ENCODE measurements at places on chromosomes 7 and 10. TPM values are rescaled to one million over a fixed set of nuclear protein-coding genes. Genes with fewer than 3 reads are reported as not detected.

DNA sequence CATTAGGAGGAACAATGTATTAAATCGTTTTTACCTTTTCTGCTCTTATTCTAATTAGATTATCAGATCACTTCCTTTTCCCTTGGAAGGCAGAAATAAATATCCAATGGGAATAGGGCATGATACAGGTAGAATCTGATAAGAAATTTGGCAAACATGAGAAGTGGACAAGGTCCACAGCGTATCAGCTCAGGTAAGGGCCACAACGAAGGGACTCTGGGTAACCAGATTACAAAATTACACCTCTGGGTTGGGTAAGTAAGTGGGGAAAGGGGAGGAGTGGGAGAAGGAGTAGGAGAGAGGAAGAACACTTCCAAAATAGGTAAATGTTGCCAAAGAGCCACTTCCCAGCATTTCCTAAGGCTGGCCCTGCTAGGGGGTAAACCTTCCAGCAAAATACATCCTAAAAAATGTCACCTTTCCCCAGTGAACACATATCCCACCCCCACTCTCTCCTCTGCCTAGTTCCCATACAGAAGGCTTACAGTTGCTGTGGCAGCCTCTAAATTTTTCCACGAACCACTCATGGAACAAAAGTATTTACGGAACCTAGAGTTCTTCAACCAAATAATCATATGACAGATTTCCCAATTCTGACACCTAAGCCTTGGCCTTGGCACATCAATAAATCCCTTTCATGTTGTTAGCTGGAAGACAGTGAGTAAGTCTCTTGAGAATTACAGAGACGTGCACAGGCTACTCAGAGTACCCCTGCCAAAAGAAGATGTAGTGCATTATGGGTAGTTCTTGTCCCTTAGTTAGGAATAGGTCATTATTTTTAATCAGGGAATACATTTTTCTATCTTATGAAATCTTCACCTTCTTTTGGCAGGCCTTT, 51.5 kb upstream of the DLX6 start:
- no peak for DNase-seq

TAS2R41 gene
- not detected for total RNA-seq

GRCh38 chr7:100886142-100886935, 3.2 kb downstream of the UFSP1 start:
- DNase-seq = no peak

FAM241B gene
- total RNA-seq = 11.7 TPM

GRCh38 chr7:148232784-148233183, 357.8 kb upstream of the C7orf33 start:
- DNase-seq = no peak

DNA sequence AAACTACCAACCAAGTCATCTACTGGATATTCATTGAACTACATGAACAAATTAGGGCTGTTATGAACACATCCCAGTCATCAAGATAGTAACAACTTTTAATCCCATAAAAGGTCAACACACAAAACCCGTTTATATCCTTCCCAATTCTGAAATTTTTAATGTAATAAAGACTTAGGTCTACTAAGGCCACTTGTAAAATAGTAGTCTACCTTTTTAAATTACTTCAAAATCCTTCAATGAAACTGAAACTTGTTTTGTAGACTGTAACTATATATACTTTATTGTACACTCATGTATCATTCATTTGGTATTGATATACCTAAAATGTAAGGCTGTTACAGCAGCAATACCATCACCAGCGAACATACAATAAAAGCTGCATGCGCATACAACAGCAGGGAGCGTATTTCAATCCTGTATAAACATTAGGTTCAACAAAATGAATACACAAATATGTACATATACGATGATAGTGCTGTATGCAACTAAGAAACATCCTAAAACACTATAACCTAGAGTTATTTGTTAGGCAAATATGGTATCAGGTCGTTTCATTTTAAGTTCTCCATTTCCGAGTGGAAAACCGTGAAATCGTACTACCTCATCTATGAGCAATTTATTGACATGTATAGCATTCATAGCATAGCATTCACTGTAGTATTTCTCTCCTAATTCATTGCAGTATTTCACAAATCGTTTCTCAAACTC, 973 bp downstream of the ATAD1 start:
- no peak for DNase-seq

SOSTDC1 gene
- total RNA-seq = not detected

DNA sequence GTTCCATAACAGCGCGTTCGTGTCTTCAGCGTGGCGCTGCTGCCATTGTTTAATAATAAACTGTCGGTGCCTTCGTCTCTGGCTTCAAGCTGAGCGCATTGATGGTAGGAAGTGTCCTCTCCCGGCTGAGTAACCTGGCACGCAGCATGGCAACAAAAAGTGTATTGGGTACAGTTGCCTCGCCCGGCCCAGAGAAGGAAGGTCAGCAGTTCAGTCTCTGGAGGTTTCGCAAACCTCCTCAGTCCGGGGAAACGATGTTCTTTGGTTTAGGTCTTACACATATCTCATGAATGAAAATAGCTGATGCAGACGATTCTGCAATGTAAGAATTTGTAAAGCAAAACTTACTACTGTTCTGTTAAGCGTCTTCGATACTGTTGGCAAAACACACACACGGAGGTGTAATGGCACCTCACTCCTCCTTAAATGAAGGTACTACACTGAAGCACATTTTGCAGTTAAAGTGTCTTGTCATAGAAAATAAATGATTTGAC, 739 bp upstream of the CCDC186 start:
- DNase-seq = no peak

DNA sequence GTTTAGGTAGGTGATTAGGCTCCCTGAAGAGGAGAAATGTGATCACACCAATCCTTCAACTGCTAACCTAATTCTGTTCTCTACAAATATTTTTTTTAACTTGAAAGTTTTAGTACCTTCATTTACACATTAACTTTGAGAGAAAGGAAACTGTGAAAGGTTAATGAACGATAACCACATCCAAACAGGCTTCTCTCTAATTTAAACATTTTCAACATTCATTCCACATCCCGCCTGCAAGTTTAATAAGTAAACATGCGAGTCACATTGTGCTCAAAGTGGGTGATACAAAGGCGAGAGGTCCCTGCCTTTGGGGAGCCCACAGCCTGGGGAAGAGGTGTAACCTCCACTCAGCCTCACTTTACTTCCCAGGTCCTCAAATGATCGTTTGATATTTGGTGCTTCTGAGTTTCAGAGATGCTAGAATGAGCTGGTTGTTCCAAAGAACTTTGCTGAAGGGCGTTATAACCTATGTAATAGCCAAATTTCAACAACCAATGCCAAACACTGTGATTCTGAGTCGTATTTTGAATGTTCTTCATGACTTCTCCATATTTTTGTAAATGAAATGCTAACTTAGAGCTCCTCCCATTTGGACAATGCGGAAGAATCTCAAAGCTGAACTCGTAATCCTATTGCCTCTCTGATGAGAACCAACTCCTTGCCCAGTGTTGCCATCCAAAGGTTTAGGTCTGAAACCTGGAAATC, 47.5 kb downstream of the DENND2A start:
- DNase-seq = no peak

CYP26A1 gene
- total RNA-seq = not detected

CCDC3 gene
- not detected for total RNA-seq

SPDYE5 gene
- 0.14 TPM for total RNA-seq

OR6V1 gene
- not detected for total RNA-seq

- DNase-seq = no peak
These were observed 402.5 kb downstream of the RPS24 start for GRCh38 chr10:78436222-78436573.

PNLIPRP2 gene
- total RNA-seq = not detected

GRCh38 chr10:131312478-131312836, 936 bp upstream of the TCERG1L start:
- DNase-seq = no peak

DNA sequence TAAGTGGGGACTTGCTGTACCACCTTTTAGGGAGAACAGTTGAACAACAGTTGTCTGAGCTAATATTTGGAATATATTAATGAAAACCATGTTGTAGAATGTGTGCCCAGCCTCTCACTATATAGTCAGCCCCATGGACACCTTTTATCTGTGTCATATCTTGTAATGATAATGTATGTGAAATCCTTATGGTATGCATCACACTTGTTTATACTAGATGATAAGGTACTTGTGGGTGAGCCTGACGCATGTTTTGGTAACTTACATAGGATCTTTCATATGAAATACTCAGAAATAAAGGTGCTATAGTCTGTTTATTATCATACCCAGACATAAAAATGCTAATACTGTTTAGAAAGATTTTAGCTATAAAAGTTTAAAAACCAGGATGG, 32.8 kb downstream of the CAMK1D start:
- DNase-seq = no peak

- no peak for DNase-seq
These were observed 133.6 kb downstream of the TMEM26 start for GRCh38 chr10:61319386-61320256.

POLD2 gene
- 99.4 TPM for total RNA-seq

DNA sequence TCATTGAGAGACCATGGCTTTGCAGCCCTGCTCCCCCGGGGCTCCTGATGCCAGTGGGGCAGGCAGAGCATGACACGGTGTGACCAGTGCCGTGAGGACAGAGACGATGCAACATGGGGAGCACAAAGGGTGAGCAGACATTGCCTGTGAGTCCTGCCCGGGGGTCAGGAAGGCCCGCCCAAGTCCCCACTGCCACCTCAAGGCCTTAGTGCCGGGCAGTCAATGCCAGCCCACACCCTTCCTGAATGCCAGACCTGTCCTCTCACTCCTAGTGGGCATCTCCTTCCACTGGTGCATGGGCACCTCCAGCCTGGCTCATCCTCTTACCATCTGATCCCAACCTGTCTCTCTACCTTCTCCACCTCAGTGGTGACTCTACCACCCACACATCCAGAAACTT, 157.9 kb upstream of the ZMIZ1 start:
- no peak for DNase-seq

DNA sequence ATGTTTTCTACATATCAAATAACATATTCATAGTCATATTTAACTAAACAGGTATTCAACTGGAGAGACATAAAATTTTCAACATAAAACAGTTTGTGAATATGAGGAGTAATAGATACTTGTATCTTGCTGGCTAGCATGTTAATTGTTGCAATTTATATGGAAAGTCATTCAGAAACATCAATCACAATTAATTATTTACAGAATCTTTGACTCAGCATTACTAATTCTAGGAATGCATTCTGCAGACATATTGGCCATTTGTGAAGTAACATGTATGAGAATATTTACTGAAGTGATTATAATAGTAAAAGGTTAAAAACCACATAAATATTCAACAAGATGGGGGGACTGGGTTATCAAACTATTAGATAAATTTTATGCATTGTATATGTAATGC, 203.7 kb downstream of the TSPAN12 start:
- DNase-seq = no peak

CLCN1 gene
- total RNA-seq = not detected

RINT1 gene
- total RNA-seq = 25.5 TPM

TEX36 gene
- total RNA-seq = not detected

DNA sequence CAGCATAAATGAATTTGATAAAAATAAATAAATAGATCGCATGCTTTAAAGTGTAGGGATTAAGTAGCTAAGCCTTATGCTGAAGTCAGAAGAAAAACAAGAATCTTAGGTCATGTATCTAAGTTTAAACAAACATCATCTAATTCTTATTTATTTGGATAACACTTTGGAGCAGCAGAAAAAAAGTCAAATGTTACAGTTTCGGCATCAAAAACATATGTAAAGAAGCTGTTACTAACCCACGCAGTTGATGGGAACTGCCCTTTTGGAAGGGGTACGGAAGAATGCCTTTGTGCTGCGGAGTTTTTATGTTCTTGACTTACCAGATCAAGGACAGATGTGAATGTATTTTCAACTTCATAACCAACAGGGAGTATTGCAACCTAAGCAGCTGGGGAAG, 37.3 kb upstream of the HABP2 start:
- no peak for DNase-seq

DNA sequence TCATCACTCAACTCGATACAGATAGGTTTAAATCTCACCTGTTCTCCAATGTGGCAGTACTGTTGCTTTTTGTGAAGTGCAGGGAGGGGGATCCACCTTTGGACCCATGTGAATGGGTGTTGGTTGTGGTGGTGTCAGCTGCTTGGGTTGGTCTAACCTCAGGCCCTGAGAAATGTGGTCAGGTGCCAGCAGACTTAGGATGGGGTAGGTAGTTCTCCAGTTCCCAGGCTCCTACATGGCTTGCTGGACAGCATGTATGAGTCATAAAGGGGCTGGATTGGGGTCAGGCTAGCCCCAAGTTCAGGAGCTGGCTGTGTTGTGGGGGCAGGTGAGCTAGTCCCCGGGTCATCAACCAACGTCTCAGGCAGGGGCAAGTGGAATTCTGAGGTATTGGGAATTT, 472.6 kb upstream of the CNTNAP2 start:
- DNase-seq = no peak

METTL27 gene
- total RNA-seq = 0.74 TPM

DNA sequence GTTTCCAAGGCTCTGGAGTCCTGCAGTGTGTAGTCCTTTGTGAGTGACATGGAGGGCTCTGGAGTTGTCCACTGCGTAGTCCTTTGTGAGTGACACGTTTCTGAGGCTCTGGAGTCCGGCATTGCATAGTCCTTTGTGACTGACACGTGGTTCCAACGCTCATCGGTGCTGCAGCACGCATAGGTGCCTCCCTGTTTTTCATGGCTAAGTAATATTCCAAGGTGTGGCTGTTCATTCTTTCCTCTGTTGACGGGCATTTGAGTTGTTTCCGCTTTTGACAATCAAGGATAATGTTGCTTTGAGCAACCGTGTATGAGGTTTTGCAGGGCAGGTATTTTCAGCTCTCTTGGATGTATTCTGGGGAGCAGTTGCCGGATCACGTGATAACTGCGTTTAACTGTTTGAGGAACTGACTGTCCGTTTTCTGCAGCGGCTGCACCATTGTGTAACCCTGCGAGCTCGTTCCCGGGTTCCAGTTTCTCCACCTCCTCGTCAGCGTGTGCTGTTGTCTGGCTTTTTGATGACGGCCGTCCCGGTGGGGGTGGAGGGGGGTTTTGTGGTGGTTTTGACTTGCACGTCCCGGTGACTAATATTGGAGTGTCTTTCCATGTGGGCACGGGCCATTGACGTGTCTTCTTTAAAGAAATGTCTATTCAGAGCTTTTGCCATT, 21.1 kb downstream of the FAM20C start:
- DNase-seq = no peak

CALML3 gene
- not detected for total RNA-seq

DNA sequence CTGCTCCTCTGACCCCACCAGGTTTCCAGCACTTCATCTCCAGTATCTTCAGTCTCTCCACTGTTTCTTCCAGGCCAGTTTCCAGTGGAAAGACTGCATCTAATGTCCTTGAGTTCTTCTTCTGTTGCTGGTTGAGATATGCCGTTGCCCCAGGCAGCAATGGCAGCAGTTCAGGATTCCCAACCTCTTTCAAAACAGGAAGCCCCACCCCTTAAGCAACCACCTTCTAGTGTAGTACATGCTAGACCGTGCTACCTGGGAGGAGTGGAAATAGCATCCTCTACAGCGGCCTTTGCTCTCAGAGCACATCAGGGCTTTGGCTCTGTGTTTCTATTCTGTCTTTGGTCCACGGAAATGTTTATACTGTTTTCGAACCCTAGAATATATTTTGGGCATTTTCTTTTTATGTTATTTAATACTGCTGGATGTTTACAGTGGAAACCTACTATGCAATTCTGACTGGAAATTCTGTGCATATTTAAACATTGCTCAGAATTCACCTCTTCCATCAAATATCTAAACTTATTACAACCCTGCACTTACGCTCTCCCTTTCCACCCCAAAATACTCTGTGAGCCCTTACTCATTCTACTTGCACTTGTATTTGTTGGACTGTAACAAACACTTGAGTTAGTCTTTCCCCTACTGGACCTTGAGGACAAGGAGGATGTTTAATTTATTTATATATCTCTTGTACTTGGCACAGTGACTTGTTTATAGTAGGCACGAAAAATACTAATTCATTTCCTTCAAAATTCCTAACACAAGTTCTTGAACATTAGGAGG, 8.5 kb upstream of the BPGM start:
- no peak for DNase-seq

UNCX gene
- total RNA-seq = not detected
